Right lung (tissue), 10 donors: ENCODE measurements at places on chromosomes 2 and 18. TPM values are rescaled to one million over a fixed set of nuclear protein-coding genes. Genes with fewer than 3 reads are reported as not detected.

AQP4 gene
- polyA plus RNA-seq, result 66.2 TPM

- no peak for DNase-seq
These were observed 406.1 kb downstream of the SLC4A3 start for GRCh38 chr2:220033546-220033945.

LOXHD1 gene
- 0.70 TPM for polyA plus RNA-seq

DNA sequence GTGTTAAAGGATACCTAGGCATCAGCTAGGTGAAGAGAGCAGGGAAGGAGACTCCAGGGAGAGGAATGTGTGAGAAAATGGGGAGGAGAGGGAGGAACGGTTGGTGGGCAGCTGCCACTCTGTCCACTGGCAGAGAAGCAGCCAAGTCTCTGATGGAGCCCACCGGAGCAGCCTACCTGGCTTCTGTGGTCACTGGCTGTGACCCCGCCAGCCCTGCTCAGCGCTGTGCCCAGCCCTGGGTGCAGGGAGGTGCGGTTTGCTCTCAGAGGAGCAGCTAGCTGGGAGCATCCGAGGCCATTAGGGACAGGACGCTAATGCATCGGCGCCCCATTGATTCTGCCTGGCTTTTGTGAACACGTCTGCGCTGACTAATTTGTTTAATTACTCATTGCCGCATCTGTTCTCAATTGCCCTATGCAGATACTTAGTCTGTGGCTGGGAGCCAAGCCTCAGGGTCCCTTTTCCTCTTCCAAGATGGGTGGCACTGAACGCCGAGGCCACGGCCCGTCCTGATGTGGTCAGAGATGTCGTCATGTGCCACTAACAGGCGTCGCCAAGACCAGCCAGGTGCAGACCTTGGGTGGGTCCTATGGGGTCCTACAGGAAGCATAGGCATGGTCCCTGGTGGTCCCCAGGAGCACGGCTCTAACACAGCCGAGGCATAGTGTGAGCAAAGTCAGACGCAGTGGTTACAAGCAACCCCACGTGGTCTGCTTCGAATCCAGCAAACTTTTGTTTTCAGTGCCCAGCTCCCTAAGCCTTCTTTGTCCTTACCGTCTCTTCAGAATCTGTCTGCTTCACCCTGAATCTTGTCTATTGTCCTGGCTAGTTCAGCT, 82.0 kb downstream of the RRM2 start:
- no peak for DNase-seq

- no peak for DNase-seq
These were observed 45.6 kb downstream of the GPC1 start for GRCh38 chr2:240480834-240481623.

DNA sequence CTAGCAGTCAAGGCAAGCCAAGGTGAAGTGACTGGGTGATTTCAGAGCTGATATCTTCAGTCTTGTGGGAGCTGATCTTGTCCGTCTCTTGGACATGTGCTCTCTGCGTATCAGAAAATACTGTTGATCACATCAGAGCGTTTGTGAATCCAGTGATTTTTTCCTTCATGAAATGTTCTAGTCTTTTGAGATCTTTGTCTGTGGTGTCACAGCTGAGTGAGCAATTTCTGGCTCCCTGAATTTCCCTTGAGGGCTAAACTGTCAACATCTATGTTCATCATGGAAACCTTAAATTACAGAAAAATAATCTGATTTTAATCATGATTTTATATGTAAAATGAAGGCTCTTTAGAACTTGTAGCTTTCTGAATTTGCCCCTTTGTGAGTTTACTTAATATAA, 432.0 kb downstream of the CCDC85A start:
- no peak for DNase-seq

EPC2 gene
- polyA plus RNA-seq, result 65.4 TPM

DNA sequence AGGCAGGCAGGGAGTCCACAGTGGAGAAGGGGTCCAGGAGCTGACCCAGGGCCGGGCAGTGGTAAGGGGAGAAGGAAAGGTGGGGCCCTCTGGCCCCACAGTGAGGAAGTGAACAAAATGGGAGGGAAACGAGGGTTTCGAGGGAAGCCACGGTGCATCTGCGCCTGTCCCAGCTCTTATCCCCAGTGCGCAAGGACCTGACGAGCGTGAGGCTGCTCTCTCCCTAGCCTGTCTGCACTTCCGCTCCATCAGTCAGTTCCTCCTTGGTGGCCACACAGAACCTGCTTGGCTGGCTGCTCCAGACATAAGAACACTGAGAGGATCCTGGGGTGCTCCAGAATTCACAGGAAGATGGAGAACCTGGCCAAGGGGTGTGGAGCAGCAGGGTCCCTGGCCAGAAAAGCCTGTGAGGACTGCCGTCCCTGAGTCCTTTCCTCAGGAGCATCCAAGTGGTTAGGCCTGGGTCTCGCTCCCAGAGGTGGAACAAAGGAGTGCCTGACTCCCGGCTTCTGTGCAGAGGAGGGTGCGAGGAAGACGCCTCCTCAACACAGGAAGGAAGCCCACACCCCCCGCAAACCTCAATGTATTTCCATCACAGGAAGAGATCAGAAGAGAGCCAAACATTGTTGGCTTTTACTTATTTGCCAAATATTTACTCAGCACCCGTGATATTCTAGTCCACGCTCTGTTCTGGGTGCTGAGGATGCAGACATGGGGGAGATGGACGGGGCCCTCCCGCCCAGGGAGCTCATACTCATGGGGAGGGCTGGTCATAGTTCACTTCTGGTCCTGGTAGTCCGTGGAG, 43.7 kb upstream of the SEMA4C start:
- no peak for DNase-seq

GAL3ST2 gene
- polyA plus RNA-seq, result 0.31 TPM

- DNase-seq, result no peak
These were observed 340.1 kb downstream of the EIPR1 start for GRCh38 chr2:3037196-3038194.

TIGD1 gene
- polyA plus RNA-seq, result 11.3 TPM
